A673 (cell line): ENCODE measurements at places on chromosomes 12 and 14. TPM values are rescaled to one million over a fixed set of nuclear protein-coding genes. Genes with fewer than 3 reads are reported as not detected.

GRCh38 chr14:92542766-92543554 lies 29.4 kb downstream of the RIN3 start:
- H3K4me3 ChIP-seq, result no peak overlapping the region
- no peaks in the 10 kb centered on the region for H3K36me3 ChIP-seq
- no peak for DNase-seq
- no peaks in the 10 kb centered on the region for H3K27me3 ChIP-seq
- no peak overlapping the region for H3K27ac ChIP-seq

DNA sequence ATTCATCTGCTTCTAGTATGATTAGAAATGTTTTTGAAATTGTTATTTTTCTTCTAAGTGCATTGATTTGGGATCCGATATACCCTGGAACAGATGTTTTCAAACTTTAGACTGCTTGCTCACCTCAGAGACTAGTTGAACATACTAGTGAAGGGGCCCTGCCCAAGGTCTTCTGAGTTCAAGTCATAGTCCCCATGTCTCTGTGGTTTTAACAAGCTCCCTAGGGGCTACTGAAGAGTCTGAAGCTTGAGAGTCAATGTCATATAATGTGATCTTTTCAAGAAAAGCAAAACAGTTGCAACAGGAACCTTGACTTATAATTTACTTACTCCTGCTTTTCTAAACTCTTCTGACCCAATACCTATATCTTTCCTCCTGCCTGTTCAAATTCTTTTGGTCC lies 7.5 kb upstream of the UBE2N start:
- no peaks in the 10 kb centered on the region for H3K4me1 ChIP-seq
- H3K27me3 ChIP-seq, result no peaks in the 10 kb centered on the region

DNA sequence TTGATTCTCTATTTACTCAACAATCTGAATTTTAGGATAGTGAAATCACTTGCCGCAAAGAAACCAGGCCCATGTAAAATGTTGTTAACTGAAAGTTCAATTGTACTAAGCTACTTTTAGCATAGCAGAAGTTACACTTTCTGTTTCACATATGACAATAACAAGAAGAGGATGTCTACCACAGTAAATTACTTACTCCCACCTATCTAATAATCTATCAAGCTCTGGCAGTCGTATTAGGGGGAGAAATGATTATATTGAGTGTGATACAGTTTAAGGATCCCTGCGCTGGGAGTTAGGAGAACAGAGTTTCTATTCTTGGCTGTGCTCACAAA lies 66.5 kb upstream of the CAND1 start:
- H3K27ac ChIP-seq, result no peak overlapping the region
- no peak overlapping the region for H3K4me3 ChIP-seq
- no peaks in the 10 kb centered on the region for H3K36me3 ChIP-seq
- no peak for DNase-seq

- no peaks in the 10 kb centered on the region for H3K27me3 ChIP-seq
- H3K4me3 ChIP-seq, result no peak overlapping the region
- no peak for DNase-seq
- no peaks in the 10 kb centered on the region for H3K36me3 ChIP-seq
- H3K4me1 ChIP-seq, result no peaks in the 10 kb centered on the region
- H3K27ac ChIP-seq, result no peak overlapping the region
These were observed 4.9 kb upstream of the LRIG3 start for GRCh38 chr12:58925111-58925611.

- H3K36me3 ChIP-seq, result no peaks in the 10 kb centered on the region
- DNase-seq, result no peak
- H3K27me3 ChIP-seq, result no peaks in the 10 kb centered on the region
- no peak overlapping the region for H3K4me3 ChIP-seq
- no peak overlapping the region for H3K27ac ChIP-seq
- no peaks in the 10 kb centered on the region for H3K4me1 ChIP-seq
These were observed 44.1 kb downstream of the LRTM2 start for GRCh38 chr12:1864456-1864855.

The TMEM117 gene
- total RNA-seq, result 5.9 and 8.5 TPM in 2 replicates

The C12orf42 gene
- not detected in 2 replicates for total RNA-seq

The DLGAP5 gene
- 143 and 144 TPM in 2 replicates for total RNA-seq
